ENCODE measurements at places on chromosomes 6 and 20. TPM values are rescaled to one million over a fixed set of nuclear protein-coding genes. Genes with fewer than 3 reads are reported as not detected.

VSTM2L gene
- total RNA-seq = 8.0 TPM

OSER1 gene
- 30.1 TPM for total RNA-seq

CRYBG1 gene
- 12.1 TPM for total RNA-seq

COL11A2 gene
- 2.4 TPM for total RNA-seq

OOEP gene
- total RNA-seq = 0.98 TPM

IP6K3 gene
- total RNA-seq = 3.9 TPM

PROCR gene
- 26.2 TPM for total RNA-seq

HTR1B gene
- total RNA-seq = 0.64 TPM

All from lung (tissue), 17 donors.